Hepatocyte (in vitro differentiated cells): ENCODE measurements at places on chromosomes 11 and 22. TPM values are rescaled to one million over a fixed set of nuclear protein-coding genes. Genes with fewer than 3 reads are reported as not detected.

The APOL5 gene
- not detected in 2 replicates for total RNA-seq

The SESN3 gene
- 106 and 107 TPM in 2 replicates for total RNA-seq

The TMEM191C gene
- 5.9 and 13.4 TPM in 2 replicates for total RNA-seq

The PVALB gene
- not detected in 2 replicates for total RNA-seq

The CARD18 gene
- total RNA-seq, result not detected in 2 replicates

The CABP4 gene
- total RNA-seq, result not detected in 2 replicates

GRCh38 chr11:7688238-7688826, 15.0 kb upstream of the CYB5R2 start:
- no peak overlapping the region for H3K27ac ChIP-seq
- no peaks in the 10 kb centered on the region for H3K36me3 ChIP-seq
- peaks cover 9% of the 10 kb centered on the region for H3K4me1 ChIP-seq
- H3K4me3 ChIP-seq, result no peak overlapping the region
- DNase-seq, result peak; percentile 66

DNA sequence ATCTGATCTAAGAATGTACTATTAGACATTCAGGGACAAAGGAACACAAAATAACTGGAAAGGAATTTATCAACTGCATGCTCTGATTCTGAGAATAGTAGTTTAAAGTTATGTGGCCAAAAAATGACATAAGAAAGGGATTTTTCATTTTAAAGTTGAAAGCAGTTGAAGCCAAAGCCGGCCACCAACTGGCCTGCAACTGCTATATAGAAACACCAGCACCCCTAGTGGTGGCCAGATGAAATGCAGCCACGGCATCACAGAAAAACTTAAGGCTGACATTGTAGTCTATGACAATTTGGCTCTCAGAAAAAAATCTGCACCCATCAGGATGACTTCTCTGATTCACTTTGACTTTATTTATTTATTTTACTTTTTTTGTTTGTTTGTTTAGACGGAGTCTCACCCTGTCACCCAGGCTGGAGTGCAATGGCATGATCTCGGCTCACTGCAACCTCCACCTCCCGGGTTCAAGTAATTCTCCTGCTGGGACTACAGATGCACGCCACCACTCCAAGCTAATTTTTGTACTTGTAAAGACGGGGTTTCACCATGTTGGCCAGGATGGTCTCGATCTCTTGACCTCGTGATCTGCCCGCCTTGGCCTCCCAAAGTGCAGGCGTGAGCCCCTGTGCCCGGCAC, 59.2 kb downstream of the SLC35F2 start:
- H3K27ac ChIP-seq, result no peak overlapping the region
- no peak overlapping the region for H3K4me3 ChIP-seq
- no peaks in the 10 kb centered on the region for H3K4me1 ChIP-seq
- DNase-seq, result peak; percentile 75
- no peaks in the 10 kb centered on the region for H3K36me3 ChIP-seq

GRCh38 chr11:46346886-46347636, at the start of gene DGKZ:
TSS of gene DGKZ (plus strand) at chr11:46347463. CDS start at chr11:46347660, 197 bp downstream.
- H3K27ac ChIP-seq, result peak within 1 kb of the TSS; percentile 27
- peak; percentile 95 for DNase-seq
- H3K27me3 ChIP-seq, result no peaks in the 10 kb centered on the region
- H3K4me3 ChIP-seq, result peak within 1 kb of the TSS; percentile 93
- H3K4me1 ChIP-seq, result peaks cover 27% of the 10 kb centered on the region
- no peaks in the 10 kb centered on the region for H3K36me3 ChIP-seq

DNA sequence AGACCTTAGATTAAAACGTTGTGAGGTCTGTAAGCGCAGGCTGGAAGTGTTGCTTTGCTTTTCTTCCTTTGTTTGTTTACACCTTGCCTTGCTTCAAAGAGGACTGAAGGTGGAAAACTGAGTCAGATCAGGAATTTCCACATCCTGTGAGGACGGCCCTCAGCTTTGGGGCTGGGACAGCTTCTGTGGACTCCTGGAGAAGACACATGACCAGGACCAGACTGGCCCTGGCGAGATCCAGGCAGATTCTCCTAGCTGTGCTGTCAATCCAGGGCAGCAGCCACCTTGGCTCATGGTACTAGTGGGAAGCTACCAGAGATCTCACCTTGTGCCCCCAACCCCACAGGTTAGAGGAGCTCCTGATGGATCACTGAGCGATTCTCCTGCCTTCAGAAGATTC, 1461.9 kb downstream of the TBC1D22A start:
- H3K4me3 ChIP-seq, result no peak overlapping the region
- no peaks in the 10 kb centered on the region for H3K27me3 ChIP-seq
- no peak for DNase-seq
- no peak overlapping the region for H3K27ac ChIP-seq
- no peaks in the 10 kb centered on the region for H3K4me1 ChIP-seq
- no peaks in the 10 kb centered on the region for H3K36me3 ChIP-seq

GRCh38 chr11:32118025-32118974, 27.4 kb downstream of the RCN1 start:
- H3K4me1 ChIP-seq, result no peaks in the 10 kb centered on the region
- no peaks in the 10 kb centered on the region for H3K36me3 ChIP-seq
- DNase-seq, result no peak
- no peaks in the 10 kb centered on the region for H3K27me3 ChIP-seq

- DNase-seq, result no peak
- no peaks in the 10 kb centered on the region for H3K36me3 ChIP-seq
- H3K27ac ChIP-seq, result no peak overlapping the region
- H3K4me3 ChIP-seq, result no peak overlapping the region
Measured at GRCh38 chr22:50169181-50169759, 1.3 kb upstream of the PANX2 start.

DNA sequence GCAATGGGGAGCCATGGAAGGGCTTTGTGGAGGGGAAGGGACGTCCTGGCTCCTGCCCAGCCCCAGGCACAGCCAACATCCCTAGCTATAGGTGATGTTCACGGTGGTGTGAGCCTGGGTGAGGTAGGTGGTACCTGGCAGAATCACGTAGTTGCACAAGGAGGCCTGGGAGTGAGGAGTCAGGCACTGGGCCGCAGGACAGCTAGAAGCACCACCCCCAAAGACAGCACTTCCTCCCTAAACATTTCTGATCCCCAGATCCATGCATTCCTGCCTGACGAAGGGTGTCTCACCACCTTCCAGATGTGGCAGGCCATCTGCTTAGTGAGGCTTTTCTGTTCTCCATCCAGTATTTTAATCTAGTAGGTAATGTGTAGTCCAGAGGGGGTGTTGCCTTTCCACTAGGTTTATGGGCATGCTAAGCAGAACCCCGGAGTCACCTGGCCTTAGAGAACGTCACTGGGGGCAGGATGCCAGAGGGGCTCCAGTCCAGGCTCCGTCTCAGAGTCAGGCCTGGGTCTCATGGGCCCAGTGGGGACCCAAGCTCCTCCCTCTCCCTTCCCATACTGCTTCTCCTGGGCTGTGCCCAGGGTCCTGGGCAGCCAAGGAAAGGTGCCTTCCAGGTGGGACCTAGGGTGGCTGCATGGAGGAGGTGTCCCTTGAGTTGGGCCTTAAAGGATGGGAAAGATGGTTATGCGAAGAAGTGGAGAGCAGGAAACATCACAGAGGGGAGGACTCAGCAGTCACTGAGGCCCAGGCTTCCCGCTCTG, 56.2 kb downstream of the OTOG start:
- no peak overlapping the region for H3K4me3 ChIP-seq
- H3K36me3 ChIP-seq, result no peaks in the 10 kb centered on the region
- DNase-seq, result no peak
- no peak overlapping the region for H3K27ac ChIP-seq
- peaks cover 4% of the 10 kb centered on the region for H3K27me3 ChIP-seq
- no peaks in the 10 kb centered on the region for H3K4me1 ChIP-seq

- H3K27me3 ChIP-seq, result no peaks in the 10 kb centered on the region
- no peaks in the 10 kb centered on the region for H3K36me3 ChIP-seq
- no peak for DNase-seq
- H3K4me1 ChIP-seq, result no peaks in the 10 kb centered on the region
Measured at GRCh38 chr11:100961633-100962032, 168.0 kb downstream of the PGR start.
